Effector memory CD8-positive, alpha-beta T cell (primary cell): ENCODE measurements at places on chromosomes 7 and 10.

DNA sequence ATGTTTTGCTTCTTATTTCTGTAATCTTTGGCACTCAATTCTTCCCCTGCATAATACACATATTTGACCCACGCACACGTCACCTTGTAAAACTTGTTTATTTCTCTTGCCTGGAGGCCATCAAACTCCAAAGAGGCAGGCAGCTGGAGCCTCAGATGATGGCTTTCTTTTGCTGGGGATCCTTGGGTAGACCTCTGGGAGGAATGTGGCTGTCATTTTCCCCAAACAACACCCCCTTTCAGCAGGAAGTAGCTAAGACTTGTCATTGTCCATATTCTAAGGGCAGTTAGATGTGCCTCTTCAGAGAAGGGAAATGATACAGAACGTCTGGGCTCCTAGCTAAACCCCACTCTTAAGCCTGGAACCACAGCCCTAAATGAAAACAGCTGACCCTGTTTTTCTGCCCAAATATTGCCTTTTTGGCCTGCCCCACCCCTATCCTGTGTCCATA, 111.3 kb downstream of the ITGB8 start:
- DNase-seq = no peak

- no peak for DNase-seq
Measured at GRCh38 chr10:35563261-35563891, 41.8 kb upstream of the GJD4 start.

DNA sequence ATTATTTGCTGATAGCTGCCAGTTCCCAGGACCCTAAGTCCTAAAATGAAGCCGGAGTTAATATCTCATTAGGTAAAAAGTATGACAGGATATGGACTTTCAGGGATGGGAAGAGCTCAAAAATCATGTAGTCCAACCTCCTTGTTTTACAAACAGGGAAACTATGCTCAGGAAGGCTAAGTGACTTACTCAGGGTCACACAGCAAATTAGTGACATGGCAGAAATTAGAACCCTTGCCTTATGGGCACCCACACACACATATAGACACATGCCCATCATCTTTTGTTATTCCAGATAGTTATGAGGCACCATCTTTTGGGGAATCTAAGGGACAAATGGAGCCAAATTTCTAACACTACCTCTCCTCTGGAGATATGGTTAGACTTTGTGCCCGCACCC, 91.2 kb upstream of the ARID5B start:
- DNase-seq = no peak

DNA sequence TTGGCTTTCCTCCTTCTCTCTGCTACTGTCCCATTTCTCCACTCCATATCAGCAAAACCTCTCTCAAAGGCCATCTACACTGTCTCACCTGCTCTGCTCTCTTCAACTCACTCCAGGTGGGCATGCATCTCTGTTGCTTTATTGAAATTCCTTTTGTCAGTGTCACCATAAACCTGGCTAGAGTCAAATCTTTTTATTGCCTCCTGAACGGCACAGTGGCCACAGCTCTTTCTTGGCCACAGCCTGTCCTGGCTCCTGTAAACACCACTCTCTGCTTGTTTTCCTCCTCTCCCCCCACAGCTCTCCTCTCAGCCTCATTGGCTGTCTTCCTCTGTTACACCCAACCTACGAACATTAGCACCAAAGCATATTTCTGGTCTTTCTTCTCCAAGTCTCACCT, 31.1 kb upstream of the TMEM273 start:
- DNase-seq = no peak

- DNase-seq = no peak
Measured at GRCh38 chr7:93298671-93299070, 66.5 kb downstream of the VPS50 start.
